Activated CD4-positive, alpha-beta memory T cell treated with anti-CD3 and anti-CD28 coated beads for 36 hours (primary cell): ENCODE measurements at places on chromosomes 4 and X. TPM values are rescaled to one million over a fixed set of nuclear protein-coding genes. Genes with fewer than 3 reads are reported as not detected.

DNA sequence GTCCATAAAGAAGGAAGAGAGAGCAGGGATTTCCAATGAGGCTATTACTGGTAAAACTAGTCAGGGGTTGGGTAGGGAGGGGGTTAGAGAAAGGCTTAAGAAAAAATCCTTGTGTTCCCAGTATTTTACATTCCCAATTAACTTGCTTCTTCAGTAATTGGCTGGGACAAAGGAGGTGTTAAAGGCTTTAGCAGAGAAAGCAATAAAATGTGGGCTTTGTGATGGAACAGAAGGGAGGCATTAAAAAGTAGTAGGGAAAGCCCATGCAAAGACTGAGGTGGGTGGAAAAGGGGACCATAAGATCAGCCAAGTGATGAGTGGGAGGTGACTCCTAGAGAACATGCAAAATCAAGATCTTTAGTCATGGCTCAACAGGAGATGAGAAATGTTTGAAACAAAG lies 1467.2 kb downstream of the RPA4 start:
- DNase-seq, result no peak

- no peak for DNase-seq
Observed at GRCh38 chrX:39144323-39144722, 343.1 kb downstream of the MID1IP1 start.

DNA sequence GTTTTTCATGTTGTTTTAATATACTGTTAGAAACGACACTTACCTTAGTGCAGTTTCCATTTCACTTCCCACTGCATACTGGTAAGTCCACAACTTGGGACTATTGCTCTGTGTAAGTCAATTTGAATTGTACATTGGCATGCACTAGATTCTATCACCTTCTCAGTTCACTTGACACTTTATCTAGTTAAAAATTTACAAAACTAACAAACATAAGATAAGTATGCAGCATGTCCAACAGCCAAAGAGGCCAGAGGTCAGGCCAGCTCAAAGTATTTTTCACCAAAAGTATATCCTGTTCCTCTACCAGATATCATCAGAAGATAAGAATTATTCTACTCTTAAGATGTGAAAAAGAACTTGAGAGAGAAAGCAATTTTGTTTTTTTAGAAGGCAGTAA lies 75.9 kb downstream of the QRFPR start:
- DNase-seq, result no peak

- DNase-seq, result no peak
Observed at GRCh38 chr4:145697332-145697731, 17.4 kb downstream of the C4orf51 start.

DNA sequence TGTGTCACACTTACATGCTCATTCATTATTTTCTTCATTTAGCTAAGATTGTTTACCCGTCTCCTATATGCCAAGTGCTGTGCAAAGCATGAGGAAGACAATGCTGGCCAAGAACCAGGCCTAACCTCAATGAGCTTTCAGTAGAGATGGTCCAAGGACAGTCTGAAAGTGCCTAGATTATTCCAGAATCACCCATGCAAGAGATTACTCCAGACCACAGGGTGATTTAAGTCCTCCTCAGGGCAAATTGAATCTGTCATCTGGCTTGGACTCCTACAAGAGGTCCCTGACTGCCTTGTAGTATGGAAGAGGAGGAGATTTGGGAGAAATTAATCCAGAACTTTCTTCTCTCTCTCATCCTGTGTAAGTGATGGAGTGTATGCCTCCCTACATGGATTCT lies 99.4 kb upstream of the NDP start:
- DNase-seq, result no peak

The PLXNB3 gene
- 0.69 TPM for total RNA-seq
